ENCODE measurements at places on chromosomes 7 and 10. TPM values are rescaled to one million over a fixed set of nuclear protein-coding genes. Genes with fewer than 3 reads are reported as not detected.

The RADIL gene
- total RNA-seq = not detected

The SHTN1 gene
- total RNA-seq = 3.1 TPM

The PTPN20 gene
- total RNA-seq = 3.4 TPM

The SLC13A1 gene
- total RNA-seq = not detected

The GALNT11 gene
- total RNA-seq = 24.3 TPM

The SPACDR gene
- total RNA-seq = 0.34 TPM

The DPYSL4 gene
- total RNA-seq = 11.7 TPM

The PAPSS2 gene
- 5.1 TPM for total RNA-seq

The ZDHHC4 gene
- 67.0 TPM for total RNA-seq

The PPP1R9A gene
- total RNA-seq = 0.34 TPM

The WIPF3 gene
- 0.21 TPM for total RNA-seq

The CREB3L2 gene
- 27.0 TPM for total RNA-seq

The CPA2 gene
- not detected for total RNA-seq

The CLCN1 gene
- total RNA-seq = not detected

The ENTPD1 gene
- total RNA-seq = not detected

The LIPN gene
- 5.8 TPM for total RNA-seq

The DPP6 gene
- total RNA-seq = not detected

The CTAGE4 gene
- total RNA-seq = 0.14 TPM

The LRRC4 gene
- 1.4 TPM for total RNA-seq

The AOC1 gene
- not detected for total RNA-seq

The SCRN1 gene
- total RNA-seq = 95.1 TPM

The PARP12 gene
- 17.4 TPM for total RNA-seq

The GPR141 gene
- total RNA-seq = not detected

The PI4K2A gene
- 51.8 TPM for total RNA-seq

The TFR2 gene
- total RNA-seq = under 0.01 TPM

The LRRC17 gene
- 0.28 TPM for total RNA-seq

The LIPM gene
- total RNA-seq = 0.34 TPM

The ZP3 gene
- total RNA-seq = 19.4 TPM

The MEOX2 gene
- not detected for total RNA-seq

The MMD2 gene
- not detected for total RNA-seq

The OGDHL gene
- under 0.01 TPM for total RNA-seq

The EN2 gene
- total RNA-seq = under 0.01 TPM

The MYPN gene
- not detected for total RNA-seq

The TFEC gene
- total RNA-seq = under 0.01 TPM

The C10orf67 gene
- total RNA-seq = under 0.01 TPM

The POT1 gene
- 43.3 TPM for total RNA-seq

The ZNF239 gene
- 4.2 TPM for total RNA-seq

The AUTS2 gene
- total RNA-seq = 2.7 TPM

The CRTAC1 gene
- total RNA-seq = not detected

The VGF gene
- 0.34 TPM for total RNA-seq

The AZGP1 gene
- 1.0 TPM for total RNA-seq

The SUMF2 gene
- 339 TPM for total RNA-seq

The SRRM3 gene
- total RNA-seq = 2.1 TPM

The SFTPD gene
- total RNA-seq = 1.0 TPM

The PWWP2B gene
- total RNA-seq = 42.7 TPM
